Psoas muscle (tissue), 8 donors: ENCODE measurements at places on chromosomes 3 and 15.

GRCh38 chr3:14889205-14889604, 58.2 kb upstream of the NR2C2 start:
- DNase-seq: no peak

DNA sequence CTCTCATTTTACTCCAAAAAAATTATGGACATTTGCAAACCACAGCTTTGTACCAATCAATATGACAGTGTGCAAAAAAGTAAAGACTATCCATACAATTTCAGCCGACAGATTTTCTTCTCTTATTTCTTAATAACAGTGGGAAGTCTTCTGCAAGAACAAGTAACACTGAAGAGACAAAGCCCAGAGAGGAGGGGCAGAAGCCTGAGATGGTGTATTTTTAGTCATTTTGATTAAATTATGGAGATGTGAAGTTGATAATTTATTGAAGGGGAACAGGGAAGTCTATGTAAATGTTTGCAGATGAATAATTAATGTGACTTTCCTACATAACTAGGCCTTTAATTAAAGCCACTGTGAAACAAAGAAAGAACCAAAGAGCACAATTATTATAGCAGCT, 45.7 kb upstream of the IGSF11 start:
- DNase-seq: no peak

- no peak for DNase-seq
These were observed 90.2 kb upstream of the CHD2 start for GRCh38 chr15:92809880-92810361.

DNA sequence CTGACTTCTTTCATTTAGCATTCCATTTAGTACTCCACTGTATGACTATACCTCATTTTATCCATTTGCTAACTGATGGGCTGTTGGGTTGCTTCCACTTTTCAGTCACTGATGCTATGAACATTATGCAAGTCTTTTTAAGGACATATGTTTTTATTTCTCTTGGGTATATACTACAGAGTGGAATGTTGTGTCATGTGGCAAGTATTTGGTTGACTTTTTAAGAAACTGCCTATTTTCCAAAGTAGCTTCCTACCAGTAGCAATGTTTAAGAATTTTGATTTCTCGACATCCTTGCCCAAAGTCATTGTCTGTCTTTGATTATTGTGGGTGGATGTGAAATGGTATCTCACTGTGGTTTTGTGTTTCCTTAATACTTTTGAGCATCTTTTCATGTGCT, 110.1 kb upstream of the TPM1 start:
- no peak for DNase-seq

GRCh38 chr15:74548241-74548640, 7.2 kb downstream of the ARID3B start:
- DNase-seq: no peak

GRCh38 chr3:35549690-35550089, 89.6 kb upstream of the ARPP21 start:
- DNase-seq: no peak

DNA sequence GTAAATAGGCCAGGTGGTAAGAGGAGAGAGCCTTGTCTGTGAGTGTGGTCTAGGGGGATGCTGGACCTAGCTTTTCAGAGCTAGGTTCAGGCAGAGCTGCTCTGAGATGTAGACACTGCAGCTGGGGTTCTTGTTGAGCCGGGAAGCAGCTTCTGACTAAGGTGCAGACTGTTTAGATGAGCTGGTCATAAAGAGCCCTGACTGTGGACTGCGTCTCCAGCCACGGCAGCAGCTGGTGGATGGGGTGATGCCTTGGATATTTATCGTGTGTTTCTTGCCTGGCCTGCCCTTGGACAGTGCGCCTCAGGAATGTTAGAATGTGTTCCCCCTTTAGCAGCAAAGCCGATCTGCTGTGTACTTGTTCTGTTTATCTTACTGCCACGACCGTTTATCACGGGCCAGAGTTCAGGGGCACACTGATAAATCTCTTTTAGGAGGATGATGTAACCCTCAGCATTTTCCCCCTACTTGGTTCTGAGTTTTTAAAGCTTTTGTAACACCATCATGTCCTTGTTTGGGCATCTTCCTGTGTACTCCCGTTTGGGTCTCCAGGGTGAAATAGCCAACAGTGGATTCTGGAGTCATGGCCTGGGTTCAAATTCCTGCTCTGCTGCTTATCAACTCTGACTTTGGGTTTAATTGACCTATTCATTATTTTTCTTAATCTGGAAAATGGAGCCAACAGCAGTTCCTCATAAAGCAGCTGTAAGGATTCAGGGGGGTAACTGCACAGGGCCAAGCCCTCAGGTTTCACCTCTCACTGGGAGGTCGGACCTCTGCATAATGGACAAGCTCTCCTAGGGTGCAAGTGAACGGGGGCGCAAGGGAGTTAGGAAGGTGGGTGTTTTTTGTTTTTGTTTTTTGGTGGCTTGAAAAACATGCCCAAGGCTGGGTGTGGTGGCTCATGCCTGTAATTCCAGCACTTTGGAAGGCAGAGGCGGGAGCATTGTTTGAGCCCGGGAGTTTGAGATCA, 51.4 kb downstream of the FLNB start:
- no peak for DNase-seq

- DNase-seq: no peak
These were observed 53.7 kb downstream of the PIK3CB start for GRCh38 chr3:138781012-138781470.

- no peak for DNase-seq
These were observed 102.5 kb upstream of the SOX2 start for GRCh38 chr3:181609030-181609767.

GRCh38 chr3:31242026-31242960, 290.4 kb upstream of the STT3B start:
- DNase-seq: no peak

- peak; percentile 53 for DNase-seq
These were observed 22.1 kb downstream of the CDIN1 start for GRCh38 chr15:36601497-36601932.

- no peak for DNase-seq
These were observed 48.9 kb upstream of the STRIT1 start for GRCh38 chr3:155342344-155342743.

DNA sequence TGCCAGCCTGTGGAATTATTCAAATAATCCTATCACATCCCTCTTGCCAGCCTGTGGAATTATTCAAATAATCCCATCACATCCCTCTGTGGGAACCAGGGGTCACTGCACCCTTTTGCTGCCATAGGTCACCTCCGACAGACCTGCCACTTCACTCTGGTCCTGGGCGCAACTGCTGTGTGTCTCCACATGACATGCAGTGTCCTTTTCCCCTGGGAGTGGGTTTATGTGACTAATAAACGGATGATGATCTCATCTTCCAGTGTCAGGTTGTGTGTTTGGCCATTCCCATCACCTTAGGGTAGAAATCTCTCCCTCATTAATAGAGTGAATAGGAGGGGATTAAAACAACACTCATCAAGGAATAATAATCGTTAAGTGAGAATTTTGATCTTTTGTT, 603.6 kb upstream of the NR2F2 start:
- DNase-seq: no peak

DNA sequence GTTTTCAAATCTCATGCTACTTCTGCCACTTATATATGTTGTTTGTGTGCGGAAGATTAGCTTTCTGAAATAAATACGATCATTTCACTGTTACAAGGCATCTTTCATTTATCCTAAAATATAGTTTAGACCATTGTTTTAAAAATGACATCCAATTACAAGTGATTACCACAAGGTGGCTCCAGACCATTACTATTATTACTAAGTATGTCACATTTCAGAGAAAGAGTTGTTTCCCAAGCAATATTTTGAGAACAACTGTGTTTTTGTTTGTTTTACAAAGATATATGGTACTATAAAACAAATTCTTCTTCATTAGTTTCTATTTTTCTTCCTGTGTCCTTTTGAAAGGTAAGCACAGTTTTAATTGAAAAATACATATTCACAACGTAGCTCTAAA, 136.0 kb upstream of the RAP2B start:
- DNase-seq: no peak

- DNase-seq: no peak
These were observed 65.1 kb downstream of the PPARG start for GRCh38 chr3:12353796-12354525.
